ENCODE measurements at places on chromosomes 6 and 20. TPM values are rescaled to one million over a fixed set of nuclear protein-coding genes. Genes with fewer than 3 reads are reported as not detected.

GRCh38 chr20:3753501-3754275 is 13.9 kb downstream of the ADISSP start:
- no peaks in the 10 kb centered on the region for H3K4me1 ChIP-seq
- peaks cover 10% of the 10 kb centered on the region for H3K36me3 ChIP-seq
- DNase-seq = no peak
- no peak overlapping the region for H3K27ac ChIP-seq
- H3K4me3 ChIP-seq = no peak overlapping the region
- H3K27me3 ChIP-seq = no peaks in the 10 kb centered on the region

DNA sequence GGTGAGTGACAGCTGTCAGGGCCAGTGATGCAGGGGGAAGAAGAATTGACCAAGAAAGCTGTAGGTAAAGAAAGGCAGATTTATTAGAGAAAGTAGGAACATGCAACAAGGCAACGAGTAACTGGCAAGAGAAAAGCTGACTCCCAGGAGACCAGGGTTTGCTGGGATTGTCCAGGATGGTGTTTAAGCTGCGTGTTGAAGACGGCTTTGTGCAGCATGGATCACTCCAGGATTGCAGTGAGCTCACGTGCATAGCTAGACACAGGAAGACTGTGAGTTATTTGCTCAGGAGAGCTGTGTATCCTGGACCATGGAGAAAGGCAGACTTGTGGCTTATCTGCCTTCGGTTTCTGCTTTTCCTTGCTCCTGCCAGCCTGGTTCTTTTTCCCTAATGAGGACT is 87.6 kb downstream of the TTLL2 start:
- H3K27me3 ChIP-seq = no peaks in the 10 kb centered on the region
- H3K4me3 ChIP-seq = no peak overlapping the region
- H3K4me1 ChIP-seq = no peaks in the 10 kb centered on the region
- no peak for DNase-seq

Gene NFATC2
- 22.5 TPM for total RNA-seq

GRCh38 chr6:25649611-25650010 is 2.4 kb upstream of the SCGN start:
- no peak overlapping the region for H3K4me3 ChIP-seq
- peak; percentile 32 for DNase-seq
- H3K36me3 ChIP-seq = no peaks in the 10 kb centered on the region

GRCh38 chr6:120410586-120410985 is 923.7 kb downstream of the TBC1D32 start:
- no peaks in the 10 kb centered on the region for H3K36me3 ChIP-seq
- H3K4me3 ChIP-seq = no peak overlapping the region
- H3K4me1 ChIP-seq = no peaks in the 10 kb centered on the region
- H3K27ac ChIP-seq = no peak overlapping the region
- no peaks in the 10 kb centered on the region for H3K27me3 ChIP-seq
- no peak for DNase-seq

GRCh38 chr6:130679684-130680083 is 147.5 kb upstream of the SMLR1 start:
- H3K4me1 ChIP-seq = no peaks in the 10 kb centered on the region
- no peak overlapping the region for H3K4me3 ChIP-seq
- no peak for DNase-seq
- H3K27ac ChIP-seq = no peak overlapping the region
- H3K27me3 ChIP-seq = no peaks in the 10 kb centered on the region

- H3K36me3 ChIP-seq = no peaks in the 10 kb centered on the region
- H3K27me3 ChIP-seq = no peaks in the 10 kb centered on the region
- H3K4me3 ChIP-seq = no peak overlapping the region
- no peak overlapping the region for H3K27ac ChIP-seq
- no peaks in the 10 kb centered on the region for H3K4me1 ChIP-seq
Measured at GRCh38 chr6:76694795-76695194, 622.3 kb upstream of the IMPG1 start.

GRCh38 chr6:159169557-159170332 is 545 bp downstream of the FNDC1 start:
- H3K27me3 ChIP-seq = no peaks in the 10 kb centered on the region
- peaks cover 64% of the 10 kb centered on the region for H3K4me1 ChIP-seq
- H3K36me3 ChIP-seq = no peaks in the 10 kb centered on the region
- peak overlapping the region; percentile 94 for H3K27ac ChIP-seq
- peak overlapping the region; percentile 70 for H3K4me3 ChIP-seq

- no peak for DNase-seq
- no peaks in the 10 kb centered on the region for H3K27me3 ChIP-seq
- H3K4me1 ChIP-seq = peaks cover 26% of the 10 kb centered on the region
- H3K27ac ChIP-seq = no peak overlapping the region
- H3K4me3 ChIP-seq = no peak overlapping the region
- H3K36me3 ChIP-seq = no peaks in the 10 kb centered on the region
Measured at GRCh38 chr6:116404696-116405095, 33.9 kb downstream of the DSE start.

Gene GRIK2
- 0.07 TPM for total RNA-seq

DNA sequence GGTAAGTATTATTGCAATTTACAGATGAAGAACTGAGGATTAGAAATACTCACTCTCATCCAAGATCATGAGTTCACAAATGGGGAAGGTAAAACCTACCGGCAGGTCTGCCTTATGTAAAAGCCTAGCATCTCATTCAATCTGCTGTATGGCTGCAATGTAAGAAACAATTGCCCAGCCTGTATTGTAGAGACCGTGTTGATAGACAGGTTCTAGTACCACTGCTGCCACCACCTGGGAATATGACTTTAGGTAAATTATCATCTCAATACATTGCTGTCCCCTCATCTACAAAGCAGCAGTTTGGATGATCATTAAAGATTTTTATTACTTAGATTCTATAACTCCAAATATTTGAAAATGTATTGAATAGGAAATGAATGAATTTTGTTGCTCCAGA is 23.3 kb upstream of the ARHGAP18 start:
- no peak overlapping the region for H3K4me3 ChIP-seq
- no peak overlapping the region for H3K27ac ChIP-seq
- DNase-seq = peak; percentile 50
- H3K27me3 ChIP-seq = no peaks in the 10 kb centered on the region
- no peaks in the 10 kb centered on the region for H3K36me3 ChIP-seq

Gene HLA-DQB2
- not detected for total RNA-seq

GRCh38 chr6:53347921-53348370 is 804 bp downstream of the ELOVL5 start:
- H3K36me3 ChIP-seq = peaks cover 12% of the 10 kb centered on the region
- peak overlapping the region; percentile 96 for H3K4me3 ChIP-seq
- H3K4me1 ChIP-seq = peaks cover 48% of the 10 kb centered on the region

GRCh38 chr20:11687546-11688292 is 230.0 kb upstream of the BTBD3 start:
- no peaks in the 10 kb centered on the region for H3K36me3 ChIP-seq
- no peak for DNase-seq
- no peaks in the 10 kb centered on the region for H3K4me1 ChIP-seq
- no peak overlapping the region for H3K27ac ChIP-seq

Gene HLA-DQA1
- 216 TPM for total RNA-seq

DNA sequence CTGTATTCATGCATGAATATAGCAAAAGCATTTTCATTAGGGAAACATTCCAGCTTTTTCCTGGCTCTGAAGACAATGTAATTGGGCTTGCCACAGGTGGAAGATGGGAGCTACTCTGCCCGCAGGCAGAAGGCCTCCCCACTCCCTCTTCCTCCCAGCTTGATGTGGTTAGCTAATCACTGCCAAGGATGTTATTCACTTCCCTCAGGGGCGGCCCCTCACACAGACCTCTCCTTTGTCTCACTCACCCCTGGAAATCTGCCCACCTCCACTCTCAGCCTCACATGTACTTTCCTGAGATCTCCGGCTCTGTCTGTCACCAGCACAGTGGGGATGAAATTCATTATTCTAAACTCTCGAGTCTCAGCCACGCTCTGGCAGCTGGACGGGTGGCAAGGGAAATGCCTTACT is 100.7 kb downstream of the ANKRD60 start:
- no peak overlapping the region for H3K27ac ChIP-seq
- H3K27me3 ChIP-seq = no peaks in the 10 kb centered on the region
- H3K36me3 ChIP-seq = no peaks in the 10 kb centered on the region
- DNase-seq = no peak

GRCh38 chr20:37540001-37540400 is 12.3 kb upstream of the BLCAP start:
- H3K27ac ChIP-seq = no peak overlapping the region
- H3K4me3 ChIP-seq = no peak overlapping the region
- no peaks in the 10 kb centered on the region for H3K27me3 ChIP-seq
- DNase-seq = no peak

- H3K4me1 ChIP-seq = peaks cover 94% of the 10 kb centered on the region
- H3K27ac ChIP-seq = peak overlapping the region; percentile 99
- H3K4me3 ChIP-seq = peak overlapping the region; percentile 26
- no peaks in the 10 kb centered on the region for H3K27me3 ChIP-seq
- DNase-seq = peak; percentile 65
Measured at GRCh38 chr6:132499757-132500156, 13.2 kb downstream of the STX7 start.

DNA sequence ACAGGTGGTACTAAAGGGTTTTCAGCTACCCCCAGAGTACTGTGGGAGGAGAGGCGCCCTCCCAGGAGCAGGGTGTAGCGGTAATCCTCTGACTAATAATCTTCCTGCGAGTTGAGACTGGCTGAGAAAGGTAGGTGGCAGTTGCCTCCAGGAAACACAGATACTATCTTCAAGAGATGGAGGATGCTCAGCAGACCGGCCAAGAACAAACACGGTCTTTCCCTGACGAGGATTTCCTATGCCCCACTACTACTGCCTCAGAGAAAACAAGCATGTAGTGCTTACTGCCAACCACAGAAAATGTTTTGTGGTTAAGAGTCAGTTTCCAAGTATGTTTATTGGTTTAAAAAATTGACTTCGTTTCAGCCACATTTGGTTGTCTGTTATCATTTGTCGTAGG is 26.8 kb downstream of the C6orf89 start:
- no peaks in the 10 kb centered on the region for H3K27me3 ChIP-seq
- H3K4me3 ChIP-seq = no peak overlapping the region
- H3K27ac ChIP-seq = no peak overlapping the region
- DNase-seq = no peak

DNA sequence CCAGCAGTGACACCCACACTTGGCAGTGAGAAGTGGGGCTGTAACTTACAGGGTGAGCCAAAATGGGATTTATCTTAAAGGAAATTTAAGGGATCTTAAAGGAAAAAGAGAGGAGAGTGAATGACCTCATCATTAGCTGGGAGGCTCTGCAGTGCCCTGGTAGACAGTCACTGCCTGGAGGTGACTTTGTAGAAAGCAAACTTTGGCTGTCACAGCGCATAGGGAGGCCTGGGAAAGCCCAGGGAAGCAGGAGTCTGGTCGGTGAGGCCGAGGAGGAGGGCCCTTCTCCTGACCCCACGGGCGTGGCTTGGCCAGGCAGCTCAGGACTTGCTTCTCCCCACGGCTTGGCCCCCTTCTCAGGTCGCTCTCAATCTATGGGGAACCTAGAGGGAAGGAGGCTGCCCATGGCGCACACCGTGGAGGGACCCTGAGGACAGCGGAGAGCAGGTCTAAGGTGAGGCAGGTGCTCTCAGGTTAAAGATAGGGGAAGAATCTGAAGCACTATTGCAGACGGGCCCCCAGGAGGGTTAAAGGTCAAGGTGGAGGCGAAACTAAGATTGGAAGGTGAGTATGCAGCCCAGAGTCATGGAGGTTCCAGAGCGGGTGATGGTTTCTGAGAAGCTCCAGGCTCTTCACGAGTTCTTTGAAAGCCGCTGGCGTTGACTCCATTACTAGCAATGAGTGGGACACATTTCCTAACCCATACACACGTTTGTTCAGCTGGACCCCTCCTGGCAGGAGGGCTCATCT is 15.6 kb upstream of the RIPK1 start:
- no peaks in the 10 kb centered on the region for H3K36me3 ChIP-seq
- H3K27ac ChIP-seq = no peak overlapping the region
- peaks cover 27% of the 10 kb centered on the region for H3K4me1 ChIP-seq
- H3K4me3 ChIP-seq = peak overlapping the region; percentile 53
- DNase-seq = no peak

DNA sequence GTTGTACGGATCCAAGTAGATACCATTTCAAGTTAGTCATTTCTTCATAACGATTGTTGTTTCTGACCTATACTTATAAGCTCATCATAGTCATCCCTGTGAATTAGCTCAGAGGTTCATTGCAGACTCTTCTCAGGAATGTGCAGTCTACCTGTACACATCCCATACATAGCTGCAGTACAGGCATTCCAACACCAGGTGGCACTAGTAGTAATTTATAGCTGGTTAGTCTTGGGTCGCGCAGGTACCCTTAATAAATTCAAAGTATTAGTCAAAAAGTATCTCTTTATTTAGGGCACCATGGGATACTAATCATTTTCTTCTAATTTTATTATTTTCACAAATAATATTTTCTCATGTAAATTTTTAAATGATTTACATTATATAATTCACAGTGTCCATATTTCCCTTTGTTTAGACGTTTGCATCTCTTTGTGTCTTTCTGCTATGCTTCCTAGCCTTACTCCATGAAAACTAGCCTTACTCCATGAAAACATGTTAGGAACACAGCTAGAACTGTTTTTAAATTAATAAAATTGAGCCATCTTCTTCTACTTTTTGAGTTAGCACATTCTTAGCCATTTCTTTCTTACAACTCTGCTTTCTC is 128.6 kb upstream of the FAM83B start:
- no peak overlapping the region for H3K4me3 ChIP-seq
- no peaks in the 10 kb centered on the region for H3K4me1 ChIP-seq
- H3K27ac ChIP-seq = no peak overlapping the region
- DNase-seq = peak; percentile 86
- no peaks in the 10 kb centered on the region for H3K27me3 ChIP-seq

Gene MEP1A
- not detected for total RNA-seq

- H3K4me3 ChIP-seq = no peak overlapping the region
- no peaks in the 10 kb centered on the region for H3K27me3 ChIP-seq
- no peaks in the 10 kb centered on the region for H3K4me1 ChIP-seq
Measured at GRCh38 chr6:129105035-129105434, 222.1 kb downstream of the LAMA2 start.

Gene MRPL2
- 21.3 TPM for total RNA-seq

Gene SNAP25
- not detected for total RNA-seq

Gene TCF19
- total RNA-seq = 13.9 TPM

- no peak overlapping the region for H3K27ac ChIP-seq
- H3K4me1 ChIP-seq = peaks cover 7% of the 10 kb centered on the region
- no peak overlapping the region for H3K4me3 ChIP-seq
Measured at GRCh38 chr6:154852687-154853086, 119.5 kb downstream of the SCAF8 start.

Gene ZNF165
- 0.26 TPM for total RNA-seq

DNA sequence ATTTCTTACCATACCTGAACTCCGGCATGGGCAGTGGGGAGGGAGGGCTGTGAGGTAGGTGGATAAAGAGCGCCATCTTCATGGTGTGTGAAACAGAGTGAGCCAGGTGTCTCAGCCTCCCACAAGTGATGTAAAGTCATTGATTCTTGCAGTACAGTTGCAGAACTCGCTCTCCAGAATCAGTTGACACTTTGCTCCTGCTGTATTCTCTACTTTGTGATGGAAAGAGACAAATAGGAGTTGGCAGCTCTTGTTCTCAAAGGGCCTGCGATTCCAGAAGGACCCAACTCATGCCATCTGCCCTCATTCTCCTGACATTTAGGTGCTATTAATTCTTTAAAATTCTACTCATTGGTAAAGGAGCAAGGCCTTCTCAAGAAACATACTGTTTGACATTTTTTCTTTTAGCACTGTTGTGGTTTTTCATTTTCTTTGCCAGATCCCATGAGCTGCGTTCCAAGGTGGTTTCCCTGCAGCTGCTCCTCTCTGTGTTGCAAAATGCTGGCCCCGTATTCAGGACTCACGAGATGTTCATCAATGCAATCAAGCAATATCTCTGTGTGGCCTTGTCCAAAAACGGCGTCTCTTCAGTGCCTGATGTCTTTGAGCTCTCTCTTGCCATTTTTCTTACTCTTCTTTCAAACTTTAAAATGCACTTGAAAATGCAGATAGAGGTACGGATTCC is 49.3 kb downstream of the ARFGEF2 start:
- no peak overlapping the region for H3K4me3 ChIP-seq
- no peak overlapping the region for H3K27ac ChIP-seq
- no peaks in the 10 kb centered on the region for H3K27me3 ChIP-seq
- H3K4me1 ChIP-seq = no peaks in the 10 kb centered on the region
- peaks cover 24% of the 10 kb centered on the region for H3K36me3 ChIP-seq

Gene HSPA1L
- total RNA-seq = 0.72 TPM
